ENCODE measurements at places on chromosomes 2 and 18. TPM values are rescaled to one million over a fixed set of nuclear protein-coding genes. Genes with fewer than 3 reads are reported as not detected.
A peak's percentile ranks its signal among the peaks of the same experiment; 100 is the strongest.

DNA sequence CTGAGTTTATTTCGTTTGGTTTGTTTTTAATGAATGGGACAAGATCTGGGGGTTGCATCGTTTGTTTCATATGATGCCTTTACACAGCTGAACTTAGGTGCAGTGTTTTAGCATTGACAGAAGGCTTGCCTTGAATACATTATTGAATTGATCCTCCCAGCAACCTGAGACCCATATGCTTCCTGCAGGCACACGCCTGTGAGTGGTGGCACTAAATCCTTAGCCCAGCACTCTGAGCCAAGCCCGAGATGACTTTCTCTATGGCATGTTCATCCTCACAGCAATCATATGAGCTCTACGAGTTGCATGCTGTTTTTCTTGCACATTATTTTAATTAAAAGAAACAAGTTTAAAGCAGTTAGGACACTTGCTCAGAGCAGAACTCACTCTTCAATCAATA, 47.8 kb upstream of the AGAP1 start:
- H3K27ac ChIP-seq: no peak overlapping the region
- peaks cover 3% of the 10 kb centered on the region for H3K4me1 ChIP-seq
- no peaks in the 10 kb centered on the region for H3K27me3 ChIP-seq
- H3K4me3 ChIP-seq: no peak overlapping the region

GRCh38 chr2:136319237-136319636, 201.3 kb upstream of the CXCR4 start:
- H3K27ac ChIP-seq: no peak overlapping the region
- H3K36me3 ChIP-seq: no peaks in the 10 kb centered on the region
- H3K27me3 ChIP-seq: no peaks in the 10 kb centered on the region
- no peak for DNase-seq
- no peaks in the 10 kb centered on the region for H3K4me1 ChIP-seq

- no peaks in the 10 kb centered on the region for H3K4me1 ChIP-seq
- no peak for DNase-seq
- no peak overlapping the region for H3K4me3 ChIP-seq
- H3K27ac ChIP-seq: no peak overlapping the region
- no peaks in the 10 kb centered on the region for H3K27me3 ChIP-seq
- H3K36me3 ChIP-seq: no peaks in the 10 kb centered on the region
Measured at GRCh38 chr2:108074150-108074549, 87.8 kb downstream of the SLC5A7 start.

Gene RUFY4
- not detected for total RNA-seq

Gene MC4R
- 0.35 TPM for total RNA-seq

GRCh38 chr2:86012007-86012712, 93.5 kb downstream of the POLR1A start:
- no peaks in the 10 kb centered on the region for H3K36me3 ChIP-seq
- H3K4me1 ChIP-seq: peaks cover 10% of the 10 kb centered on the region
- H3K27ac ChIP-seq: no peak overlapping the region

GRCh38 chr2:226888378-226888965, 52.6 kb downstream of the RHBDD1 start:
- DNase-seq: no peak
- no peak overlapping the region for H3K27ac ChIP-seq
- H3K4me3 ChIP-seq: no peak overlapping the region
- H3K4me1 ChIP-seq: no peaks in the 10 kb centered on the region
- H3K27me3 ChIP-seq: no peaks in the 10 kb centered on the region

- no peaks in the 10 kb centered on the region for H3K36me3 ChIP-seq
- DNase-seq: no peak
- no peaks in the 10 kb centered on the region for H3K27me3 ChIP-seq
- no peak overlapping the region for H3K27ac ChIP-seq
Measured at GRCh38 chr2:76446872-76447271, 736.2 kb upstream of the GCFC2 start.

- H3K4me3 ChIP-seq: peak overlapping the region; percentile 95
- H3K27ac ChIP-seq: peak overlapping the region; percentile 100
- H3K36me3 ChIP-seq: peaks cover 9% of the 10 kb centered on the region
- peak; percentile 82 for DNase-seq
- H3K27me3 ChIP-seq: no peaks in the 10 kb centered on the region
Measured at GRCh38 chr2:28393114-28393836, 617 bp downstream of the FOSL2 start.

- peaks cover 14% of the 10 kb centered on the region for H3K4me1 ChIP-seq
- DNase-seq: no peak
- H3K4me3 ChIP-seq: no peak overlapping the region
- no peaks in the 10 kb centered on the region for H3K36me3 ChIP-seq
- no peak overlapping the region for H3K27ac ChIP-seq
Measured at GRCh38 chr2:20146401-20146800, 78.5 kb downstream of the SDC1 start.

DNA sequence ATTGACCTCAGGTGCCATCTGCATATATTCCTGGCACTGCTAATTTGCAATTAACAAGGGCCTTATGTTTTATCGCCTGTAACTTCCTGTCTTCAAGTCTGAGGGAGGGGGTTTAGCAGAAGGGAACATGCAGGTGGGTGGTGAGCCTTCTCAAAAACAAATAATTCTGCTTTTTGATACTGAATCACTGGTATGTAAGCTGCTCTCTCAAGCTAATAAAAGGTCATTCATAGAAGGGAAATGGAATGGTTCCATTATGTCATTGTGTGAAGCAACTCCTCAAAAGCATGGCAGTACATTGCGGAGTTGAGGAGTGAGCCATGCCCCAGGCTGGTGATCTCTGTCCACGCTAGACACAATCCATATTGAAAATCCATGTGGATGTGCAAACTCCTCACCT, 414.8 kb upstream of the ID2 start:
- H3K27ac ChIP-seq: no peak overlapping the region
- no peak overlapping the region for H3K4me3 ChIP-seq
- H3K27me3 ChIP-seq: no peaks in the 10 kb centered on the region
- no peak for DNase-seq
- H3K36me3 ChIP-seq: no peaks in the 10 kb centered on the region
- H3K4me1 ChIP-seq: no peaks in the 10 kb centered on the region

Gene ANKRD53
- 1.1 TPM for total RNA-seq

- no peak overlapping the region for H3K27ac ChIP-seq
- H3K4me1 ChIP-seq: no peaks in the 10 kb centered on the region
- DNase-seq: no peak
- no peaks in the 10 kb centered on the region for H3K36me3 ChIP-seq
- H3K4me3 ChIP-seq: no peak overlapping the region
Measured at GRCh38 chr2:167756446-167756845, 490.9 kb downstream of the STK39 start.

DNA sequence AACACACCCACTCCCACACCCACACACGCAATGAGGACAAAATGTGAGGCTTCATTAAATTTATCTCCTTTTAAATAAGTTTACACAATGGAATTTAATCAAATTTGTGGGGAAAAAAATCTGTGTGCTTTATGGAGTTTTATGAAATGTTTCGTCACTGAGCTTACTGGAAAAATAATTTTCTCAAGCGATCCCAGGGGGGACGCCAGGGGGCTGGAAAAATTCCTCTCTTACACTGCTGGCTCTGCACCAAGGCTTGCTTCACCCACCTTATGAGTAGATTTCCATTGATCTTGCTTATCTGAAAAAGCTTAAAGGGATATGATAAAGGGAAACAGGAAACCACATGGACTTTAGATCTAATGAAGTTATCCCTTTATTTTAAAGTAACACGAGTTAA, 95.5 kb downstream of the CABYR start:
- no peak overlapping the region for H3K4me3 ChIP-seq
- H3K36me3 ChIP-seq: peaks cover 19% of the 10 kb centered on the region
- H3K27ac ChIP-seq: no peak overlapping the region

Gene ACVR2A
- total RNA-seq: 18.2 TPM

- H3K36me3 ChIP-seq: no peaks in the 10 kb centered on the region
- H3K4me3 ChIP-seq: peak overlapping the region; percentile 48
- H3K4me1 ChIP-seq: no peaks in the 10 kb centered on the region
- no peaks in the 10 kb centered on the region for H3K27me3 ChIP-seq
Measured at GRCh38 chr2:129757915-129758783, 221.3 kb upstream of the RAB6C start.

GRCh38 chr2:147356157-147356556, 488.7 kb upstream of the ACVR2A start:
- no peak overlapping the region for H3K27ac ChIP-seq
- H3K27me3 ChIP-seq: no peaks in the 10 kb centered on the region
- no peak overlapping the region for H3K4me3 ChIP-seq
- no peaks in the 10 kb centered on the region for H3K36me3 ChIP-seq
- no peaks in the 10 kb centered on the region for H3K4me1 ChIP-seq

DNA sequence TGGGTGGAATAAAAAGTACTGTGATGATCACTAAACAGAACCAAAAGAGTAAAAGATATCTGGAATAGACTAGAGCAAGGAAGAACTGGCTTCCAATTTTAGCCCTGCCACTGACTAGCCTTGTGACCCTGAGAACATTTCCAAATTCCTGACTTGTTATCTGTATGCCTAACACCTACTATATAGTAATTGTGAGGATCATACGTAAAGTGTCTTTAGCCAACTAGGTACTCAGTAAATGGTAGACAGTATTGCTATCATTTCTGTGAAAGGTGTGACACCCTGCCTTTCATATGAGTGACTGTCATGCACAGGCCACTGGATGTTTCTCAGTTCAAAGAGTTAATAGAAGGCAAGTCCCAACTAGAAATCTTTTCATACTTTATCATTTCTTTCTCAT, 29.8 kb downstream of the CYTIP start:
- H3K27ac ChIP-seq: no peak overlapping the region
- no peak for DNase-seq
- peaks cover 24% of the 10 kb centered on the region for H3K4me1 ChIP-seq

DNA sequence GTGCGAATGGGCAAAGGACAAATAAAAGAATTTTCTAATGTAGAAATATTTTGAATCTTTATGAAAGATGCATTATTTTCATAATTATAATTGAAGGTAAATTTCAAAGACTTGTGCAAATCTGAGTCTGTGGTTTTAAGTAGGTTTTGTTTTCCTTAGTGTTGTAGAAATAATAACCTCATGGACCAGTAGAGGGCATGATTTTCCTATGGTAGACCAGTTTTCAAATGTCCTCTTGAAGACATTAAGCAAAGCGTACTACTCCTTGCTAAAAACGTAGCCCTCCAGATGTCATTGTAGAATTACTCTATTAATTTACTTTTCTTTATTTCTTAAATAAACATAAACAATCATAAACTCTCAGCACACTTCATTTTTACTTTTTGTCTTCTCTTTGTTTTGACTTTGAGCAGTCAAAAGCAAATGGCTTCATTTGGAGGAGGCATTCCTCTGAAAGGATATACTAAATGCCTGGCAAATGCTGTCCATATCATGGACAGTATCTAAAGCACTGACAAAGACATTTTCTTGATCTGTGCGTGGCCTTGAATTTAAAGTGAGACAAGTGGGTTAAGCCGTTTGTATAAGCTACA, 85.8 kb upstream of the FAM237A start:
- no peak overlapping the region for H3K4me3 ChIP-seq
- no peak overlapping the region for H3K27ac ChIP-seq
- H3K36me3 ChIP-seq: no peaks in the 10 kb centered on the region
- H3K4me1 ChIP-seq: no peaks in the 10 kb centered on the region
- no peak for DNase-seq
- no peaks in the 10 kb centered on the region for H3K27me3 ChIP-seq

Gene STPG4
- 0.77 TPM for total RNA-seq

Gene CPS1
- total RNA-seq: 3.0 TPM

DNA sequence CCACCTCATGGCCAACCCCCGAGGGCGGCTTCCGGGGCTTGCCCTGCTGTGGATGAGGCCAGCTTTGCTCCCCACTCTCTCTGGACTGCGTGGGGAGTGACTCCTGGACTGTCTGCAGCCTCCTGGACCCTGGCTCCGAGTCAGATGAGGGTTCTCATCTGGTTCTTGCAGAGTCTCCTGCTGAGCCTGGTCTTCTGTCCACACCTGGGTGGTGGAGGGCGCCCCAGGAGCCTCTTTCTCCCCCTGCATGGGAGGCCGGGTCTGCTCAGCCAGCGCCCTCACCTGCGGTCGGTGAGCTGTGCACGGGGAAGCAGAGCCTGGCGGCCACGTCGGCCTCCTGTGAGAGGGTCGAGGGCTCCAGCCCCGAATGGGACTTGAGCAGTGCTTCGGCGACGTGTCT, 78.3 kb downstream of the RTP5 start:
- H3K36me3 ChIP-seq: no peaks in the 10 kb centered on the region
- DNase-seq: no peak
- H3K27me3 ChIP-seq: no peaks in the 10 kb centered on the region
- H3K4me1 ChIP-seq: peaks cover 8% of the 10 kb centered on the region
- no peak overlapping the region for H3K27ac ChIP-seq

- H3K36me3 ChIP-seq: no peaks in the 10 kb centered on the region
- no peaks in the 10 kb centered on the region for H3K4me1 ChIP-seq
- H3K27ac ChIP-seq: no peak overlapping the region
- H3K4me3 ChIP-seq: no peak overlapping the region
- no peak for DNase-seq
- no peaks in the 10 kb centered on the region for H3K27me3 ChIP-seq
Measured at GRCh38 chr2:163595028-163595427, 140.8 kb downstream of the FIGN start.

DNA sequence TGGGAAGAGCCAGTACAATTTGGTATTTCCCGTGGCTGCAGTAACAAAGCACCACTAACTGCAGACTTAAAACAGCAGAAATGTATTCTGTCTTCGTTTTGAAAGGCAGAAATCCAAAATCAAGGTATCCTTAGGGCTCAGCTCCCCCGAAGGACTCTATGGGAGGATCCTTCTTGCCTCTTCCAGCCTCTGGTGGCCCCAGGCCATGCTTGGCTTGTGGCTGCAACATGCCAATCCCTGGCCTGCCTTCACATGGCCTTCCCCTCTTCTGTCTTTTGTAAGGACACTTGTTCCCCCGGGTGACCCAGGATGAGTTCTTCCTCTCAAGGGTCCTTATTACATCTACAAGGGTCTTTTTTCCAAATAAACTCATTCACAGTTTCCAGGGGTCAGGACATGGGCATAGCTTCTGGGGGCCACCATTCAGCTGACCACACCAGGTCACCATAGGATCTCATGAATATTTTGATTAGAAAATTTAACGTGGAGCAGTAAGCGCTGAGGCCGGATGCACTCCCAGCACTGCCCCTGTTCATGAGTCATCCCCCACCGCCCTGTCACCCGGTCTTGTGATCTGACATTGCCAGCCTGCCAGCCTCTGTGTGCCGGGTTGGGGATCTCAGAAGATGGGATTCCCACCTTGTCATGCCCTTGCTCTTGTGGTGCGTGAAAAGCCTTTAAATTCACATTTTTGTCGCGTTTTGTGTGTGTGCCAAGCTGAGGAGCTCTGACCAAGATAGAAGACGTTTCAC, 61.2 kb upstream of the B3GNT7 start:
- H3K4me1 ChIP-seq: no peaks in the 10 kb centered on the region
- no peak overlapping the region for H3K27ac ChIP-seq
- H3K4me3 ChIP-seq: no peak overlapping the region
- H3K36me3 ChIP-seq: no peaks in the 10 kb centered on the region
- DNase-seq: peak; percentile 64

Gene CHST9
- 5.6 TPM for total RNA-seq

Gene OR6B2
- not detected for total RNA-seq

- DNase-seq: no peak
- peaks cover 26% of the 10 kb centered on the region for H3K4me1 ChIP-seq
- no peak overlapping the region for H3K27ac ChIP-seq
- peaks cover 95% of the 10 kb centered on the region for H3K27me3 ChIP-seq
- peak overlapping the region; percentile 6 for H3K4me3 ChIP-seq
- no peaks in the 10 kb centered on the region for H3K36me3 ChIP-seq
Measured at GRCh38 chr2:176130957-176131847, 1.7 kb downstream of the HOXD8 start.

Gene GPR55
- 0.74 TPM for total RNA-seq

Measured in lower lobe of right lung (tissue), 2 donors.